ENCODE measurements at places on chromosomes 5 and 9.

DNA sequence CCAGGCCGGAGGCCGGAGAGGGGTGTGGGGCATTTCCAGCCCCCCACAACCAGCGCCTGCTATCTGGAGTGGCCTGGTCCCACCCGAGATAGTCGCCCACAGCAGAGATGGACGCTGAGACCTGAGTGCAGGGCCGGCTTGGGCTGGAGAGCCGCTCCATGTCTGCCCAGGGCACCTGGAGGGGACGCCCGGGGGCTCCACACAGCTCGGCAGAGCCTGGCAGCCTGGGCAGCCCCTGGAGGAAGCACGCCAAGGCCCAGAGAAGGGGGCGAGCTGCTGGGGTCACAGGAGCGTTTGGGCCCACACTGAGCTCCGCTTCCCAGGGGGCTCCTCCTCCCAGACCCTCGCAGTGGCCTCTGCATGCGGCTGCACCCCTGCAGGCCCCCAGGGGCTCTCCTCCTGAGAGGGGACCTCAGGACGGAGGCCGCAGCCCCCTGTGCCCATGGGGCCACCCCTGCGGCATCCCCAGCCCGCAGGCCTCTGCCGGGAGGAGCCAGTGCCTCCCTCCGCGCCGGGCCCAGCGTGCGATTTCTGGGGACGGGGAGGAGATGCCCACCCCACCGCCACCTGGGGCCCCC is 42.2 kb upstream of the EGFL7 start:
- DNase-seq = no peak

DNA sequence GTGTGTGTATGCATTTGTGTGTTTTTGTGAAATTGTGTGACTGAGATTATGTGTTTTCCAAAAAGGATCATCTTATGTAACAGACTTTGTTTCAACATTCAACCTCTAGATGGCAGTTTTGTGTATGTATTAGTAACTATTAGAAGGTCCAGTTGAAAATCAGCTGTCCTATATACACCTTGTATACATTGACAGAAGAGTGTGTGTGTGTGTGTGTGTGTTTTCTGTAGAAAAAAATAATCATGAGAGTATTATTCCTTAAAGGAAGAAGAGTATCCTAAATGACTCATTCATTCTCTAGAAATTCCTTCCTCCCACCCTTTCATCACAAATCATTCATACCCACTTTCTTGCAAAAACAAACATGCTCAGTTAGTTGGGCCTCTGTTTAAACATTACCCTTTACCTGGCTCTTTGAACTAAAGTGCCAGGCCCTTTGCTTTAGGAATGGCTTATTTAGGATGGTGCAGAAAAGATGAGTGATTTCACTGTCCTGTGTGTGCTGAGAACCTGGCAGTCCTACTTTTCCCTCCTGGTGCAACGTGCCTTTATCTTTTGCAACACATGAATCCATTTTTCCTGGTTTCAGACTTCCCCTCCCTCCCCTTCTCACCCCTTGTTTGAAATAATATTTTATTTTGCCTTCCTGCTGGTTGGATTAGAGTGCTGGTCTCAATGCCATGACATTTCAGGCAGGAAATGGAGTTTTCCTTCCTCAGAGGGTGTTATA is 152.2 kb downstream of the ARHGAP26 start:
- DNase-seq = peak; percentile 53

DNA sequence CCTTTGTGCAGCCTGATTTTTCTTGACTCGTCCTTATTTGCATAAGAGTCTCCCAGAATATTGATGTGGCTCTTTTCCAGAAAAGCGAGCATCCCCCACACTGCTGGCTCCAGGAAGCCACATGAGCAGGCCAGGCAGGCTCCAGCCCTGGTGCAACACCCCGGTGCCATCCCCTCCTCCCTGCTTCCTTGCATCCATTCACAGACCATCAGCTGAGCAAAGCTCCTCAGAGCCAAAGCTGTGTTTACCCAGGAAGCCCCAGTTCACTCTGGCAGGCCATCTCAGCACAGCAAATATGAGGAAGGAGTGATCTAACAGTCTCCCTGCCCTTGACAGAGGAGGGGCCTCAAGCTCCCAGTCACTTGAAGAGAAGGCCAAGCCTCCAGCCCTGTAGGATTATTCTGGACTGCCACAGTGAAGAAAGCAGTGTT is 34.4 kb downstream of the INSYN2B start:
- peak; percentile 96 for DNase-seq

- DNase-seq = peak; percentile 34
These were observed 530 bp downstream of the RAPGEF1 start for GRCh38 chr9:131739133-131739958.

- DNase-seq = no peak
These were observed 113.1 kb downstream of the PSD2 start for GRCh38 chr5:139908749-139909148.

DNA sequence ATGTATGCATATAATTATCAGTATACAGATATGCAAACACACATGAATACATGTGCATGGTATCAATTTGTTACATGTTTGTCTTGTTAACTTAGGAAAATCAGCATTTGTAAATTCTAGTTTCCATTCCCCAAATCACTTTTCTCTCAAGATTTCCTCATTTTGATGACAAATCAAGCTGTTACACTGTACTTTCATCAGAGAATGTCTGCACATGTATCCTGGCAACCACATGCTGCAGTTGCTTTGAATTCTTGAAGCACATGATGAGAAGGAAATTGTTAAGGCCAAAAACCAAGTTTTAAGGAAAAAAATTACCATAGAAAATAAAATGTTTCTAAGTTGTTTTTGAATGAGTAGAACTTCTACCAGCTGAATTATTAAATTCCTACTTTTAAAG is 1834.5 kb downstream of the EFNA5 start:
- DNase-seq = peak; percentile 85

DNA sequence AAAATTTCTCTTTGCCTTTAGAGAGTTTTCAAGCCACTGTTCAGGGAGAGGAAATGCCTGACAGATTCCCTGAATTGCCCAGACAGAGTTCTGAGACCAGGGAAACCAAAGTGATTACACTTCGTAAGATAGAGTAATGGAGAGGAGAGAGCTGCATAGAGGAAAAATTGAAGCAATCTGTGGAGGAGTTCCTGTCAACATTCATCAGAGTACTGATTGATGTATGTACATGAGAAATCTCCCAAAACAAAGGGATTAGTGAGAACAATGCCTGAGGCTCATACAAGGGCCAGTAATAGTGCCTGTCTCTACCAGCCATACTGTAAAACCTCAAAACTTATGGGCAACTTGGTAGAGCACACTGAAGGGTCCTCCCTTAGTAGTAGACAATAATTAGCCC is 79.0 kb upstream of the TRIM32 start:
- no peak for DNase-seq

GRCh38 chr5:149228618-149229297 is 42.9 kb upstream of the AFAP1L1 start:
- DNase-seq = peak; percentile 88

GRCh38 chr5:15577132-15577531 is 77.2 kb downstream of the FBXL7 start:
- DNase-seq = no peak

DNA sequence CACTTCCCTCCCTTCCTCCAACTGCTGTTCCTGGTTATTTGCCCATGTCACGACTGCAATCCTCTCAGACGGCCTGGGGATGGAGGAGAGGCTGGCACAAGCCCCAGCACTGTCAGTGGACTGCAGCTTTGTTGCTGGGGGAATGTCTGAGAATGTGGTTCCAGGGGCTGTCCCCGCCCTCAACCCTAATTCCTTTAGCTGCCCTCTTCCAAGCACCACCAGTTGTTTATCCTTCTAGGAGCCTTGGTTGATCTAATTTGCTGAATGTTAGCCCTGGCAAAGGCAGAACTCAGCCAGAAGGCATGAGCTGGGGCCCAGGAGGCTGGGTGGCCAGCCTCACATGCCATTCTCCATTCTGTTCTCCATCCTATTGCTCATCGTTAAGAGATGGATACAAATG is 51.6 kb downstream of the ADAM19 start:
- DNase-seq = no peak

GRCh38 chr9:87040410-87041009 is 93.2 kb upstream of the GAS1 start:
- no peak for DNase-seq

- no peak for DNase-seq
These were observed 211.0 kb upstream of the ADAMTS16 start for GRCh38 chr5:4929092-4929655.

- DNase-seq = peak; percentile 36
These were observed 39.2 kb downstream of the NADK2 start for GRCh38 chr5:36202521-36202961.

GRCh38 chr9:34793428-34793827 is 83.5 kb upstream of the CCL21 start:
- DNase-seq = no peak

DNA sequence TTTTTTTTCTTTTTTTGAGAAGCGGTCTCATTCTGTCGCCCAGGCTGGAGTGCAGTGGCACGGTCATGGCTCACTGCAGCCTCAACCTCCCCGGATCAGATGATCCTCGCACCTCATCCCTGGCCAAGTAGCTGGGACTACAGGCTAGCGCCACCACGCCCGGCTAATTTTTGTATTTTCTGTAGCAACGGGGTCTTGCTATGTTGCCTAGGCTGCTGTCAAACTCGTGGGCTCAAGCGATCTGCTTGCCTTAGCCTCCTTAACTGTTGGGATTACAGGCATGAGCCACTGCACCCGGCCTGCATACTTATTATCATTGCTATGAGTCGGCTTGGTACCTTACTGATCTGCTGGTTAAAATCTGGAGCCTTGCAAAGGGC is 790 bp upstream of the IARS1 start:
- peak; percentile 33 for DNase-seq

- DNase-seq = no peak
These were observed 76.8 kb upstream of the LMX1B start for GRCh38 chr9:126536841-126537465.

DNA sequence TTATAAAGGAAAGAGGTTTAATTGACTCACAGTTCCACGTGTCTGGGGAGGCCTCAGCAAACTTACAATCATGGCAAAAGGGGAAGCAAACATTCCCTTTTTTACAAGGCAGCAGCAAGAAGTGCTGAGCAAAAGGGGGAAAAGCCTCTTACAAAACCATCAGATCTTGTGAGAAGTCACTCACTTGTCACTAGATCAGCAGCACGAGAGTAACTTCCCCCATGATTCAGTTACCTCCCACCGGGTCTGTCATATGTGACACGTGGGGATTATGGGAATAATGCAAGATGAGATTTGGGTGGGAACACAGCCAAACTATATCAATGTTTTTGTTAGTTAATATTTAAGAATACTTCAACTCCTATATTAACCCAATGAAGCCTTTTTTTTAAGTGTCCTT is 275.2 kb upstream of the CDH9 start:
- no peak for DNase-seq

DNA sequence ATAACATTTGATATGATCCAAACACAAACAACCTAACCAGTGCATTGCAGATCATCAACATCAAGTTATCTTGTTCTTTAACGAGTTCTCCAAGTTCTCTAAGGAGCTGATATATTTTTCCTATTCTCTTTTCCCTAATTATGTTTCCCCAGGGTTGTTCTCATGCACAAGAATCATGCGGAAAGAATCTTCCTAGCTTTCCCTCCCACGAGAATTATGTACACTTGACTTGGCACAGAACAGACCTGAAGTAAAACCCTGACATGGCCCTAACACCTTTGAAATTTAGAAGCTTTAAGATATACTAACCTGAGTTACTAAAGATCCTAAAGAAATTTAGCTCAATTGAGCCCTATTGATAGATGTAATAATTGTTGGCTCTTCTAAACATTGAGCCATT is 110.7 kb upstream of the FST start:
- no peak for DNase-seq

DNA sequence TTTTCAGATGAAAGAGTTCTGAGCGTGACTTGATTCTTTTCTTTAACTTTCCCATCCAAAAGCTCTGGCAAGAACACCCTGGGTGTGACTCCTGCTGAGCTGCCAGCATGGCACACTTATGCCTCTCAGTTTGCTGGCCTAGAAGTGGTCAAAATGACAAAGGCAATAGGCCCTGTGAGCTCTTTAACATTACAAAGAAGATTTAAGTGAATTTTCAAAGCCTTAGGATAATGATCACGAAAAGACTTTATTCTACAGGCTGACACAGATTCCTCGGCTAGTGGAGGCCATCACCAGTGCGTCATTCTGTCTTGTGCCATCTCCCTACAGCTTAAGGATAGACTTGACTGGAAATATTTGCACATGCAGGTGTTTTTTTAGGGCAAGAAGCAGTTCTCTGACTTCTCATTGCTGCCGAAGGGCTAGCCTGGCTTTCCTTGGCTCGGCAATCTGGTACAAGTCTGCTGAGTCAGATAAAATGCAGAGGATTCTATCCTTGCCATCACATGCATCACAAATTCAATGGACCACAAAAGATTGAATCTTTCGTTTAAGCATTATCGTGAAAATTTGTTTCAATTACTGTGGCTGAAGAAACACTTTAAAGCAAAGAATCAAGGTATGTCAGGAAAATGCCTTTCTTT is 311.5 kb downstream of the COX7C start:
- no peak for DNase-seq

DNA sequence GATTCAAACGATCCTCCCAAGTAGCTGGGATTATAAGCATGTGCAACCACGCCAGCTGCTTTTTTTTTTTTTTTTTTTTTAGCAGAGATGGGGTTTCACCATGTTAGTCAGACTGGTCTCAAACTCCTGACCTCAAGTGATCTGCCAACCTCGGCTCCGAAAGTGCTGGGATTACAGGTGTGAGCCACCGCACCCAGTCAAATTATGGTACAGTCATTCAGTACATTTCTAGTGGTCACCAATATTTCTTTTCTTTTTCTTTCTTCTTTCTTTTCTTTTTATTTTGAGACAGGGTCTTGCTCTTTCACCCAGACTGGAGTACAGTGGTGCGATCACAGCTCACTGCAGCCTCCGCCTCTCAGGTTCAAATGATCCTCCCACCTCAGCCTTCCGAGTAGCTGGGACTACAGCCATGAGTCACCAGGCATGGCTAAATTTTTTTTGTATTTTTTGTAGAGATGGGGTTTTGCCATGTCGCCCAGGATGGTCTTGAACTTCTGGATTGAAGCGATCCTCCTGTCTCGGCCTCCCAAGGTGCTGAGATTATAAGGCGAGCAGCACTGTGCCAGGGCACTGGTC is 25.4 kb upstream of the DCP2 start:
- DNase-seq = no peak

DNA sequence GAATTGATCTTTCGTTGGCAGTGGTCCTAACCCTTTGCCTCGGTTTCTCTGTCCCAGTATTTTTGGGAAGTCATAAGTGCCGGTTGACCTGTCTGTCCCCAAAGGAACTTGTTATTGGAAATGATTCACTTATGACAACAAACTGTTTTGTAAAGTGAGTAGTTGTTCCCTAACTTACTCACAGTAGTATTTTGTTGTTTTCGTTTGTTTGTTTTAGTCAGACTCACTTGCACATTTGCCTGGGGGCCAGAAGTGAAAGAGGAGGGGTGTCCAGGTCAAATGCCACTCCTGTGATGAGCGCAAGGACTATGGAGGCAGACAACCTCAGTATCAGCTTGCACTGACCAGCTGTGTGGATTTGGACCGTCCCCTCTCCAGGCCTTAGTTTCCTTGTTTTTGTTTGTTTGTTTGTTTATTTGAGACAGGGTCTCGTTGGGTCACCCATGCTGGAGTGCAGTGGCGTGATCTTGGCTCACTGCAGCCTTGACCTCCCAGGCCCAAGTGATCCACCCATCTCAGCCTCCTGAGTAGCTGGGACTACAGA is 47.3 kb downstream of the ANKRD55 start:
- DNase-seq = no peak

GRCh38 chr5:169288066-169288930 is 12.6 kb downstream of the SLIT3 start:
- DNase-seq = no peak

All from fibroblast of skin of right biceps (primary cell).